ENCODE measurements at places on chromosomes 5 and 9. TPM values are rescaled to one million over a fixed set of nuclear protein-coding genes. Genes with fewer than 3 reads are reported as not detected.

GRCh38 chr5:53068291-53068836 is 41.2 kb downstream of the MOCS2 start:
- H3K4me3 ChIP-seq = no peak overlapping the region
- H3K27me3 ChIP-seq = no peaks in the 10 kb centered on the region
- DNase-seq = no peak
- H3K36me3 ChIP-seq = peaks cover 49% of the 10 kb centered on the region
- no peak overlapping the region for H3K27ac ChIP-seq

- H3K4me1 ChIP-seq = no peaks in the 10 kb centered on the region
- H3K36me3 ChIP-seq = no peaks in the 10 kb centered on the region
- no peak overlapping the region for H3K4me3 ChIP-seq
- DNase-seq = no peak
- H3K27me3 ChIP-seq = peaks cover 6% of the 10 kb centered on the region
Observed at GRCh38 chr9:129285382-129285781, 107.3 kb upstream of the IER5L start.

DNA sequence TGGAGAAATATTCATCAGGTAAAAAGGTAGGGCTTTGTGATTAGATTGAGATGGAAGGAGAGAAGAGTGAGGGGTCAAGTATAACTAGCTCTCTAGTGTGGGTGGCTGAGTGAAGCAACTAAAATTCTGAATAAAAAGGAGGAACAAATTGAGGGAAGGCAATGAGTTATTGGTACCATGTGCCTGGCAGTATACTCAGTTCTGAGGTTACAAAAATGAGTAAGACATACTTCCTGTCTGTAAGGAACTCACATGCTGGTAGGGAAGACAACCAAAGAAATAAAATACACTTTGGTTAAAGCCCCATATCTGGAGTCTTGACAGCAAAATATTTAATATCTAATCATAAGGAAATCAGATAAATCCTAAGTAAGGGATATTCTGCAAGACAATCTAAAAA is 476.8 kb upstream of the C9orf72 start:
- no peaks in the 10 kb centered on the region for H3K4me1 ChIP-seq
- no peak overlapping the region for H3K4me3 ChIP-seq
- DNase-seq = no peak
- H3K27me3 ChIP-seq = no peaks in the 10 kb centered on the region
- H3K27ac ChIP-seq = no peak overlapping the region

DNA sequence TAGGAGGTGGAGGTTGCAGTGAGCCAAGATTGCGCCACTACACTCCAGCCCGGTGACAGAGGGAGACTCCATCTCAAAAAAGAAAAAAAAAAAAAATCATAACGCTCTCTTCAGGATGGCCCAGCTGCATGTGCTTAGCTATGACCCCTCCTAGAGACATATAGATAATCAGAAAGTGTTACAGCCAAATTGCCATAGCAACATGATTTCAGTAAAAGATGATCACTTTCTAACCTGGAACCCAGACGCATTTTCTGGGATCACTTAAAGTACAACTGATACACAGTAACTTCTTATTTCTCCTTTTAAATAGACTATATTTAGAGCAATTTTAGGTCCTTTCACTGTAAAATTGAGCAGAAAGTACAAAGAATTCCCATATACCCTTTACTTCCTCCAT is 372.9 kb downstream of the CDH18 start:
- no peak overlapping the region for H3K27ac ChIP-seq
- no peaks in the 10 kb centered on the region for H3K27me3 ChIP-seq
- H3K4me1 ChIP-seq = no peaks in the 10 kb centered on the region
- H3K4me3 ChIP-seq = no peak overlapping the region
- no peaks in the 10 kb centered on the region for H3K36me3 ChIP-seq

DNA sequence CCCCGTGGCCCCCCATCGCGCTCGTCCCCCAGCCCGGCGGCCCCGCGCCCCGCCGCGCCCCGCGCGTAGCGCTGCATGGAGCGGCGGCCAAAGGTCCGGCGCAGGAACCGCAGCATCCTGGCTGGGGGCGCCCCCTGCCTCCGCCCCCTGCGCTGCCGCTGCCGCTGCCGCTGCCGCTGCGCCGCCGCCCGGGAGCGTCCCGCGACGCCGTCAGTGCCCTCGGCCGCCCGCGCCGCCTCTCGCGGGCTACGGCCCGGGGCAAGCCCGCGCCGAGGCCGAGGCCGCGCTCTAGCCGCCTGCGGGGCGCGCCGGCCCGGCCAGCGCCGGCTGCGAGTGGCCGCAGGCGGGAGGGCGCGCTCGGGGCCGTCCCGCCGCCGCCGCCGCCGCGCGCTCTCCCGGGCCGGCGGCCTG is 523 bp downstream of the EPB41L4B start:
- H3K27me3 ChIP-seq = peaks cover 72% of the 10 kb centered on the region
- no peak overlapping the region for H3K4me3 ChIP-seq
- no peak for DNase-seq
- peaks cover 23% of the 10 kb centered on the region for H3K4me1 ChIP-seq
- no peak overlapping the region for H3K27ac ChIP-seq

- no peak overlapping the region for H3K27ac ChIP-seq
- DNase-seq = no peak
- H3K4me1 ChIP-seq = no peaks in the 10 kb centered on the region
- H3K36me3 ChIP-seq = no peaks in the 10 kb centered on the region
- no peak overlapping the region for H3K4me3 ChIP-seq
Observed at GRCh38 chr5:56774957-56775356, 40.4 kb upstream of the MAP3K1 start.

GRCh38 chr9:77015327-77016048 is 4.0 kb upstream of the FOXB2 start:
- no peaks in the 10 kb centered on the region for H3K36me3 ChIP-seq
- H3K27me3 ChIP-seq = peaks cover 73% of the 10 kb centered on the region
- no peak overlapping the region for H3K4me3 ChIP-seq
- H3K27ac ChIP-seq = peak overlapping the region; percentile 65
- H3K4me1 ChIP-seq = peaks cover 16% of the 10 kb centered on the region
- no peak for DNase-seq

- peaks cover 3% of the 10 kb centered on the region for H3K36me3 ChIP-seq
- H3K27me3 ChIP-seq = no peaks in the 10 kb centered on the region
- peaks cover 10% of the 10 kb centered on the region for H3K4me1 ChIP-seq
- no peak overlapping the region for H3K27ac ChIP-seq
- DNase-seq = no peak
Observed at GRCh38 chr9:123757547-123757946, 172.4 kb downstream of the DENND1A start.

GRCh38 chr5:157263496-157264090 is 2.3 kb upstream of the CYFIP2 start:
- no peaks in the 10 kb centered on the region for H3K27me3 ChIP-seq
- no peak overlapping the region for H3K27ac ChIP-seq
- DNase-seq = no peak
- peaks cover 8% of the 10 kb centered on the region for H3K36me3 ChIP-seq
- peaks cover 77% of the 10 kb centered on the region for H3K4me1 ChIP-seq
- peak overlapping the region; percentile 38 for H3K4me3 ChIP-seq

DNA sequence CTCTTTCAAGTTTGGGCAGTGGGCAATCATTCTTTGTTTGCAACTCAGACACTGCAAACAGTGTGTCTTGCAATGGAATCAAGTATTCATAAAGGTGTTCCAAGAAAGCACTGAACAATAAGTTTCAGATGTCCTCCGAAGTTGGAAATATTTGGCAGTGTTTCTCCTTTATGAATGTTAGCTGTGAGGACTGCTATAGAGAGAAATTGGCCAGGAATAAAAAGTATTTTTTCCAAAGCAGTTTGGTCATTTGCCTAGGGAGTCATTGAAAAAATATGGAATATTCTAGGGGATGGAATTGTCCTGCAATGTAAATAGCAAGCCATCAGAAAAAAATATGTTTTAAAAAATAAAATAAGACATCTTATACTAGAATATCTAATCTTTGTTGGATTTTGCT is 688.6 kb upstream of the SEMA6A start:
- H3K27me3 ChIP-seq = no peaks in the 10 kb centered on the region
- H3K27ac ChIP-seq = no peak overlapping the region
- no peaks in the 10 kb centered on the region for H3K36me3 ChIP-seq

- H3K4me3 ChIP-seq = no peak overlapping the region
- DNase-seq = no peak
- no peaks in the 10 kb centered on the region for H3K4me1 ChIP-seq
- peaks cover 5% of the 10 kb centered on the region for H3K27me3 ChIP-seq
- H3K36me3 ChIP-seq = no peaks in the 10 kb centered on the region
Observed at GRCh38 chr9:22316645-22317044, 130.0 kb upstream of the DMRTA1 start.

- no peak overlapping the region for H3K4me3 ChIP-seq
- DNase-seq = no peak
- peaks cover 35% of the 10 kb centered on the region for H3K4me1 ChIP-seq
- H3K27ac ChIP-seq = no peak overlapping the region
- peaks cover 4% of the 10 kb centered on the region for H3K36me3 ChIP-seq
Observed at GRCh38 chr5:96084874-96085506, 123.3 kb upstream of the ELL2 start.

- H3K4me3 ChIP-seq = no peak overlapping the region
- H3K36me3 ChIP-seq = peaks cover 59% of the 10 kb centered on the region
- no peak for DNase-seq
- no peaks in the 10 kb centered on the region for H3K27me3 ChIP-seq
- peaks cover 25% of the 10 kb centered on the region for H3K4me1 ChIP-seq
- H3K27ac ChIP-seq = no peak overlapping the region
Observed at GRCh38 chr9:113543296-113543981, 79.9 kb downstream of the RGS3 start.

- H3K4me1 ChIP-seq = no peaks in the 10 kb centered on the region
- H3K27me3 ChIP-seq = no peaks in the 10 kb centered on the region
- H3K27ac ChIP-seq = no peak overlapping the region
- H3K36me3 ChIP-seq = no peaks in the 10 kb centered on the region
Observed at GRCh38 chr9:81245254-81245956, 443.9 kb downstream of the TLE1 start.

- H3K36me3 ChIP-seq = no peaks in the 10 kb centered on the region
- no peak for DNase-seq
- H3K27me3 ChIP-seq = peaks cover 11% of the 10 kb centered on the region
- H3K27ac ChIP-seq = no peak overlapping the region
- H3K4me1 ChIP-seq = no peaks in the 10 kb centered on the region
- H3K4me3 ChIP-seq = no peak overlapping the region
Observed at GRCh38 chr5:113091622-113092021, 115.0 kb downstream of the DCP2 start.

- no peaks in the 10 kb centered on the region for H3K36me3 ChIP-seq
- no peak overlapping the region for H3K27ac ChIP-seq
- no peak overlapping the region for H3K4me3 ChIP-seq
- DNase-seq = no peak
- no peaks in the 10 kb centered on the region for H3K27me3 ChIP-seq
Observed at GRCh38 chr5:122435761-122436160, 123.7 kb downstream of the SNCAIP start.

GRCh38 chr5:18329328-18329727 is 695.1 kb downstream of the TAF11L14 start:
- no peaks in the 10 kb centered on the region for H3K36me3 ChIP-seq
- no peak overlapping the region for H3K4me3 ChIP-seq
- no peak overlapping the region for H3K27ac ChIP-seq
- H3K4me1 ChIP-seq = no peaks in the 10 kb centered on the region
- H3K27me3 ChIP-seq = no peaks in the 10 kb centered on the region

DNA sequence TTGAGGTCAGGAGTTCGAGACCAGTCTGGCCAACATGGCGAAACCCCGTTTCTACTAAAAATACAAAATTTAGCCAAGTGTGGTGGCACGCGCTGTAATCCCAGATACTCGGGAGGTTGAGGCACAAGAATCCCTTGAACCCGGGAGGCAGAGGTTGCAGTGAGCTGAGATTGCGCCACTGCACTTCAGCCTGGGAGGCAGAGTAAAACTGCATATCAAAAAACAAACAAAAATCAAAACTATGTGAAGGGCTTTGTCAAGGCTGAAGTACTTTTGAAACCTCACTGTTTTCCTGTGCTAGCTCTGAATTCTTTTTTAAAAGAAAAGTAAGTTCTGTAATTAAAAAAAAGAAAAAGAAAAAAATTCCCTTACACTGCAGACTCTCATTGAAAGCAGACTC is 65.1 kb upstream of the KLF4 start:
- H3K36me3 ChIP-seq = no peaks in the 10 kb centered on the region
- no peaks in the 10 kb centered on the region for H3K4me1 ChIP-seq
- no peak for DNase-seq
- H3K27me3 ChIP-seq = no peaks in the 10 kb centered on the region

GRCh38 chr5:124908581-124909451 is 162.4 kb upstream of the ZNF608 start:
- DNase-seq = no peak
- H3K27ac ChIP-seq = no peak overlapping the region
- no peaks in the 10 kb centered on the region for H3K27me3 ChIP-seq
- peaks cover 10% of the 10 kb centered on the region for H3K4me1 ChIP-seq
- H3K36me3 ChIP-seq = no peaks in the 10 kb centered on the region
- no peak overlapping the region for H3K4me3 ChIP-seq

DNA sequence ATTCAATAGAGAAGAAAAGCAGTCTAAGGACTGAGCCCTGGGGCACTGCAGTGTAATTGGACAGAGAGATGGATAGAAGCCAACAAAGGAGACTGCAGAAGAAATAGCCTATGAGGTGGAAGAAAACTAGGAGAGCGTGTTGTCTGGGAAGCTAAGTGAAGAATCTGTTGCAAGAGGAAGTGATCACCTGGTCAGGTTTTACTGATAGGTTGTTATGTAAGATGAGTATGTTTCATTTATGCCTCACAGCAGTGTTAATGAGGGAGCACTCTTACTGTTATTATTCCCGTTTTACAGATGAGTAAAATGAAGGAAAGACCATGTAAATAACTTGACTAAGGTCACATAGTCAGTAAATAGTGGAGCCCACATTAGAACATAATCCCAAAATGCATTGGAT is 80.0 kb upstream of the GRHPR start:
- H3K36me3 ChIP-seq = peaks cover 1% of the 10 kb centered on the region
- DNase-seq = no peak
- no peaks in the 10 kb centered on the region for H3K4me1 ChIP-seq
- no peaks in the 10 kb centered on the region for H3K27me3 ChIP-seq
- no peak overlapping the region for H3K27ac ChIP-seq

- no peaks in the 10 kb centered on the region for H3K36me3 ChIP-seq
- no peaks in the 10 kb centered on the region for H3K27me3 ChIP-seq
- peaks cover 12% of the 10 kb centered on the region for H3K4me1 ChIP-seq
- no peak overlapping the region for H3K4me3 ChIP-seq
Observed at GRCh38 chr5:54445691-54446378, 9.7 kb upstream of the HSPB3 start.

- no peak overlapping the region for H3K27ac ChIP-seq
- no peaks in the 10 kb centered on the region for H3K4me1 ChIP-seq
- H3K27me3 ChIP-seq = peaks cover 4% of the 10 kb centered on the region
- H3K4me3 ChIP-seq = no peak overlapping the region
- DNase-seq = no peak
Observed at GRCh38 chr5:171495122-171495700, 75.8 kb downstream of the FGF18 start.

GRCh38 chr9:112080831-112081542 is 94.1 kb downstream of the SUSD1 start:
- H3K27ac ChIP-seq = no peak overlapping the region
- H3K4me3 ChIP-seq = no peak overlapping the region
- peaks cover 13% of the 10 kb centered on the region for H3K36me3 ChIP-seq
- no peaks in the 10 kb centered on the region for H3K27me3 ChIP-seq
- H3K4me1 ChIP-seq = peaks cover 17% of the 10 kb centered on the region

Gene GABRA6
- total RNA-seq = not detected

Gene SPINK4
- not detected for total RNA-seq

Gene NMRK1
- 7.1 TPM for total RNA-seq

Gene GPRIN1
- total RNA-seq = 3.1 TPM

Gene ZMAT2
- 71.2 TPM for total RNA-seq

Gene CDC20B
- not detected for total RNA-seq

Gene SLC1A1
- 0.05 TPM for total RNA-seq

Gene FBN2
- not detected for total RNA-seq

Gene ERAP2
- total RNA-seq = 54.4 TPM

Gene PSD2
- not detected for total RNA-seq

Gene POLR1E
- total RNA-seq = 59.8 TPM

Gene HAND1
- not detected for total RNA-seq

Gene SHOC1
- total RNA-seq = not detected

Gene PCDHGB1
- 0.32 TPM for total RNA-seq

Gene PCDHAC1
- total RNA-seq = not detected
